Camera-type eye (tissue), 1 donor: ENCODE measurements at places on chromosomes 2 and 18. TPM values are rescaled to one million over a fixed set of nuclear protein-coding genes. Genes with fewer than 3 reads are reported as not detected.

FAM228A gene
- 1.6 TPM for total RNA-seq

DPP4 gene
- total RNA-seq = 12.3 TPM

LINC00305 gene
- total RNA-seq = not detected

PRSS56 gene
- total RNA-seq = 9.6 TPM

SPHKAP gene
- 8.7 TPM for total RNA-seq

VWA3B gene
- not detected for total RNA-seq

ADCYAP1 gene
- 2.3 TPM for total RNA-seq

RAX gene
- 111 TPM for total RNA-seq

FNDC4 gene
- 13.7 TPM for total RNA-seq

HOXD12 gene
- not detected for total RNA-seq

AGXT gene
- total RNA-seq = not detected

COLEC12 gene
- 67.2 TPM for total RNA-seq

KRTCAP3 gene
- total RNA-seq = not detected

CTDSP1 gene
- total RNA-seq = 59.0 TPM

ZNF521 gene
- total RNA-seq = 99.6 TPM

CENPA gene
- 2.4 TPM for total RNA-seq

UGP2 gene
- 132 TPM for total RNA-seq

AOX1 gene
- total RNA-seq = 5.7 TPM

ACKR3 gene
- total RNA-seq = 26.8 TPM

DAPL1 gene
- total RNA-seq = 64.9 TPM

SERPINB12 gene
- total RNA-seq = not detected

GALNT3 gene
- 6.8 TPM for total RNA-seq

MRPL19 gene
- 60.4 TPM for total RNA-seq

RANBP2 gene
- total RNA-seq = 129 TPM

SPP2 gene
- not detected for total RNA-seq

ABCA12 gene
- total RNA-seq = 0.99 TPM

SERPINB2 gene
- 2.0 TPM for total RNA-seq

REEP1 gene
- 34.9 TPM for total RNA-seq

GNAL gene
- 17.5 TPM for total RNA-seq

HOXD13 gene
- total RNA-seq = not detected

HOXD11 gene
- not detected for total RNA-seq

KYNU gene
- 3.5 TPM for total RNA-seq

CCBE1 gene
- total RNA-seq = 4.8 TPM

RSAD2 gene
- 7.9 TPM for total RNA-seq

APLF gene
- 8.9 TPM for total RNA-seq

GCG gene
- total RNA-seq = 0.99 TPM

SLC11A1 gene
- total RNA-seq = 7.8 TPM

CCDC148 gene
- total RNA-seq = 13.1 TPM

TANK gene
- 95.9 TPM for total RNA-seq

NIFK gene
- 78.8 TPM for total RNA-seq

SCN2A gene
- total RNA-seq = 24.2 TPM

ELMOD3 gene
- total RNA-seq = 28.5 TPM

SKOR2 gene
- total RNA-seq = 1.2 TPM

ODC1 gene
- 151 TPM for total RNA-seq
